ENCODE measurements at places on chromosomes 12 and 14.

DNA sequence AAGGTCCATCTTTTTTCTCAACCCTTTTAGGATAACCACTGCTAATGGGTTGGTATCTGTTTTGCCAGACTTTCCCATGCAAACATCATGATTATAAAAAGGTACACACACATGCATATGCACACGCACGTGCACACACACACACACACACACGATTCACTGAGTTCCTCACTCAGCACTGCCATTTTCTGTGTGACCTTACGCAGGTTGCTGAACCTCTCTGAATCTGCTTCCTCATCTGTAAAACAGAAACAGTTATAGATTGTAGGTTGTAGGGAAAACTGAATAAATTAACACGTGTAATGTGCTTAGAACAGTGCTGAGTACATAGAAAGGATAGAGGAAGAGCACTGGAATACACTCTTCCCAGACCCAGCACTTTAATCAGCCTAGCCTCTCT lies 182.3 kb downstream of the RBM19 start:
- DNase-seq = no peak

- no peak for DNase-seq
Observed at GRCh38 chr14:69501423-69501838, 16.9 kb downstream of the PLEKHD1 start.

GRCh38 chr14:26959972-26960660 lies 362.3 kb upstream of the NOVA1 start:
- DNase-seq = no peak

DNA sequence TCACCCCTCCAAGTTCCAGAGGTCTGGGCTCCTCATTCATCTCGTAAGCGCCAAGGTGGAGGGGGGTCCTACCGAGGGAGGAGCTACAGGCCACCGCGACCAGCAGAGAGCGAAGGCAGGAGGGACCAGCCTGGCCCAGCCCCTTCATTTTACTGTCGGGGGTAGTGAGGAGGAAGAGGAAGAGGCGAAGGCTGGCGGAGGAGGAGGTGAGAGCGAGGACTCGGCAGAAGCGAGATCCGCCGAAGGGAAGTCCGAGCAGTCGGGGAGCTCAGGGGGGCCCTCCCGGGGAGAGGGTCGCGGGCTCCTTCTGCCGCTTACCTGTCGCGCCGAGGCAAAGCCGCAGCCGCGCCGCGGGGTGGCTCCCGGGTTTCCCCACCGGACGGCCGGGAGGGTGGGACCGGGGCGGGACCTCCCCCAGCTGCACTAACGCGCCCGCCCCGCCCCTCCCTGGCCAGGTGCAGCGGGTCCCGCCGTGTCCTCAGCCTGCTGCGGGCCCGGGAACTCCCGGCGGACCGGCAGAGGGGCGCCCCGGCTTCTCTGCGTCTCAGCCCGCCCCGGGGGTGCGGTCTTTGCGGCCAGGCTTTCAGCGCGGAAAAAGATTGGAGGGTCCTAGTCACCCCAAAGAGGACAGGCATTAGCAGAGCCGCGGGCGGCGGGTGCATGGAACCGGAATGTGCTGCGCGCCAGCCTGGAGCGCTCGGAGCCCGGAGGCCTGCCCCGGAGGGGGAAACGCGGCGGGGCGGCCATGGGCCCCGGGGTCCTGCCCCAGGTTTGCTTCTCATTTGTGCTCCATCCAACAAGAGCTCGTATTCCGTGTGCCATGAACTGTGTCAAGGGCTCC lies at the start of gene GALNT6:
Gene GALNT6, minus strand, starts transcription at position 124 of the 841 bp plus-strand sequence. CDS start 11,625 bp downstream, outside the sequence.
- no peak for DNase-seq

DNA sequence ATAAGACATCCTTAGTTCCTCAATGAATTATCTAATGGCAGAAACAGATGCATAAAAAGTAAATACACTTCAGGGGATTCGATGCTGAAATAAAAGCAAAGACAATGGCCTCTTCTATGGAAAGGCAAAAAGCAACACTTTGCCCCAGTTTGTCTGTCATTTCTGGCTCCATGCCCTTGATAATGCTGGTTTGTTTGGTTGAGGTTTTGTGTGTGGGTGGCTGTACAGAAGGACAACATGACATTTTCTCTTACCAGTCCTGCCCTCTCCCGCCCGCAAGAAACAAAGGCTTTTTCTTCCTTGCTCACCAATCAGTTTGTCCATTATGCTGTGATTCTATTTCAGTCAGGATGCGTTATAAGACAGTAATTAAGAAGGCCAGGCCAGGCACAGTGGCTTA lies 18.1 kb upstream of the WDR89 start:
- DNase-seq = no peak

DNA sequence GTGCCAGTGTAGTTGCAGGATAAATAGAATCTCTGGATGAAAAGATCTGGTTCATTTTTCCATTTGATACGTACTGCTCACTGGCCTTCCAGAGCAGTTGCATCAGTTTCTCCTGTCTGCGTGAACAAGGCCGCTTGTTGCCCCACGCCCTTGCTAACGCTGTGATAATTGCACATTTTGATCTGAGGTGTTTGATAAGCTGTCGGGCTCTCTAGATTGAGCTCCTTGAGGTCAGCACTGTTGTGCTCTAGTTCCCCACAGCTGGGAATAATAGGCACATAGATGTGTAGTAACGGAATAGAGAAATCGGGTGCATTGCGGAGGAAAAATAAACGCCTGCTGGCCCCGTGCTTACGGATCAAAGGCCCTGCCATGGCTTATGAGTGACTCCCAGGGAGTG lies 42.8 kb upstream of the TRAF3 start:
- no peak for DNase-seq

DNA sequence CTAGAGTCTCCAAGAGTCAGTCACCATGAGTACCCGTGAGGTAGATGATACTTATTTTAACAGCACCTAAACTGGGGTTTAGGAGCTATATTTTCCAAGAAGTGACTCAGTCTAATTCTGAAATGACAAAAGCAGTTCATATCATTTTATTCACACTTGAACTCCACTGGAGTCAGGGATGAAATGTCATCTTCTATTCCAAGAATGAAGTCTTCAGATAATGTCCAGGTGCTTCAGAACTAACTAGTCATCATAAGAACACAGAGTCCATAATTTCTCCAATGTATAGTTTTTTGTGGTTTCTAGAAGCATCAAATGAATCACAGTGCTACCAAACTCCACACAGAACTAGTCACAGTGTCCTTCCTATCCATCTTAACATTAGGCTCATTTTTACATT lies 13.3 kb downstream of the DNM1L start:
- no peak for DNase-seq

- no peak for DNase-seq
Observed at GRCh38 chr12:116821291-116821690, 60.0 kb downstream of the HRK start.

GRCh38 chr12:113151655-113152054 lies 2.1 kb downstream of the CFAP73 start:
- no peak for DNase-seq

DNA sequence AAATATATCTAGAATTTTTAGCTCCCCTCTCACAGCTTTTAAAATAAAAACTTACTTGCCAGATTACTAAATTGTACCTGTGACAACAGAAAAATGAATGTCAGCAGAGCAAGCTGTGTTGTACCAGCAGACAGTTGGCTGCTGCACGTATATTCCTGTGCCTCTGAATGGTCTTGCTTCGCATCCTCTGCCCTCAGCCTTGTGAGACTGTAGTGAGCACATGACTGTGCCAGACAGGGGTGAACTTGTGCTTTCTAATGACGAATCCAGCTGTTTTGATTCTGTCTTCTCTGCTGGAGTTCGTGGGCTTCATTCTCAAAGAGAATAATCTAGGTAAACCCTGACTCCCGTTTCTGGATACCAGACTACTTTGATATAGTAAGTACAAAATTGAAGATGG lies 58.3 kb upstream of the FRMD6 start:
- DNase-seq = no peak

DNA sequence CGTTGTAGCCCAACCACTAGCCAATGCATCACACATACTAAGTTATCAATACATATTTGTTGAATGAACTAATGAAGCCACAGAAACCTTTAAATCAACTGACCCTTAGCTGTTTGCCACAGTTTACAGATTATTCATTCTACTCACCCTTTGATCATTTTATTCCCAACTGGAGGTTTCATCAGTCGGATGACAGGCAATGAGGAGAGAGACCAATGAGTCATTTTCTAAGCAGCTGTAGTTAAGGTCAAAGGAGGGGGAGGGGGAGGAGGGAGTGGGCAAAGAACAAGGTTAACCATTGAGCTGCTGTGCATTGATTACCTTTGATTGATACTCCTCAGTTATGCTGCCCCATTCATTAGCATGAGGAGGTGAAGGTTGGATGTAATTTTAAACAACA lies 469.5 kb downstream of the VRK1 start:
- DNase-seq = no peak

- no peak for DNase-seq
Observed at GRCh38 chr14:87935081-87935828, 57.7 kb downstream of the GALC start.

- no peak for DNase-seq
Observed at GRCh38 chr12:12608557-12608957, 3.1 kb upstream of the CREBL2 start.

DNA sequence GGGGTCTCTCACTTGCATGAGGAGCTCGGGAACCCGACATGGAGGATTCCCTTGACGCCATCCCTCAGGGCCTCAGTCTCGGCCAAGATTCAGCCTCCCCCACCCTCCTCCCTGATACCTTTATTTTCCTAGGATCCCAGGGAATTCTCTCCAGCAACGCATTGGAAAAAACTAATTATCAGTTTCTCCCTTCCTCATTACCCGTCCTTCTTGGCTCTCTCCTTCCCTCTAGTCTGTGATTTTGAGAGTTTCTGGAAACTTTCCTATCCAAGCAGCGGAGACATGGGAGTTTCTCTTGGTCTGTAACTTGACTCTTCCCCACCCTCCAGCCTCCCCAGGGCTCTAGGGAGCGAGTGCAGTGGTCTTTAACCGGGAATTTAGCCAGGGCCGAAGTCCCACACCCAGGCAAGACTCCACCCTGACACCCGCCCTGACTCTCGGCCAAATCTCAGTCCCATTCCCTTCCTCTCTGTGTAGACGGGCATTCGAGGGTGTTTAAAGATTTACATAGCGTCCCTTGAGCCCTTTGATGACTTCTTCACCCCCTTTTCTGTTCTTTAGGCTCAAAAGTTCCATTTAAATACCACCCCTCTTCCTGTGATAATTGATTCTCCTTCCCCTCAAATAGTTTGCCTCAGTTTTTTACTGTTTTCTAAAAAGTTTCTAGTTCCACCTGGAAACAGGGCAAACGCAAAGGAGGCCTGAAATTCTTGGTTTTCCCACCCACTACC lies 6.7 kb downstream of the HOXC5 start:
- no peak for DNase-seq

GRCh38 chr12:2113119-2113912 lies 60.5 kb downstream of the CACNA1C start:
- DNase-seq = no peak

- DNase-seq = no peak
Observed at GRCh38 chr12:104467346-104467837, 10.6 kb downstream of the CHST11 start.

DNA sequence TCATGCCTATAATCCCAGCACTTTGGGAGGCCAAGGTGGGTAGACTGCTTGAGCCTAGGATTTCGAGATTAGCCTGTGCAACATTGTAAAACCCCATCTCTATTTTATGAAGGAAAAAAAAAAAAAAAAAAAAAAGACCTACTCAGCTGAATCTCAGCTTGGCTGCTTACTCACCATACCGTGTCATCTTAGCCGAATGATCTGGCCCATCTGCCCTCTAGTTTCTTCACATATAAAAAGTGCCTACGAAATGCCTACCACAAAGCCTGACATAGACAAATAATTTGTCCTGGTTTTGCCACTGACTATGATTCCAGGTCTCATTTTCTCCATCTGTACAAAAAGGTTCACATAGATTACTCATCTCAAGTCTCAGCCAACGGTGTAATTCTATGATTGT lies 10.1 kb downstream of the DIABLO start:
- no peak for DNase-seq

- peak; percentile 36 for DNase-seq
Observed at GRCh38 chr14:22432348-22432976, 156.6 kb downstream of the DAD1 start.

DNA sequence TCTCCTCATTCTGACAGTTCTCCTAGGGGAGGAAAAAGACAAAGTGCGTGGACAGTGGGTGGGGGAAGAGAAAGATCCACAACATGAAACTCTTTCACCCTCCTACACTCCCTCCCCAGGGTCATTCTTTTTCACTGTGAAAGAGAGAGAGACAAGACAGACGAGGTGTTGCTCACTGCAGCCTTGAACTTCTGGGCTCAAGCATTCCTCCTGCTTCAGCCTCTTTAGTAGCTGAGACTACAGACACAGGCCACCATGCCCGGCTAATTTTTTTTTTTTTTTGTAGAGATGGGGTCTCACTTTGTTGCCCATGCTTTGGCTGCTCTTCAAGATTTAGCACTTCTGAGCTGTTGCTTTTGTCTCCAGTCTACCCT lies 2.7 kb downstream of the GPX2 start:
- no peak for DNase-seq
